ENCODE measurements at places on chromosomes 4 and X. TPM values are rescaled to one million over a fixed set of nuclear protein-coding genes. Genes with fewer than 3 reads are reported as not detected.

DNA sequence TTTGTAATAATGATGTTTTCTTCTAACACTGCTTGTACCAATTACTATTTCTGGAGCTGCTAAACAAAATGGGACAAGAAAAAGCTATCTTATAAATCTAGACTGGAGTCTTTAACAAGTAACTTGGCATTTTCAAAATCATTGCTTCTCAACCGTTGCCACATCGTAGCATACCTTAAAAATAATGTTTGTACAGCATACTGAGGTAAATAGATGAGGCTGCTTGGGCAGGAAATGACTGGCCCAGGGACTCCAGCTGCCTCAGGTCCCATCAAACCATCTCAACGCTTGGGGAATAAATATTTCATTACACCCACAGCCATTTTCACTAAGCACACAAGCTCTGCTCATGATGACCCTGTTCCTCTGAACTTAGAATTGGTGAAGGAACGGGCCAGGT lies 115.1 kb downstream of the SPANXA1 start:
- H3K4me3 ChIP-seq, result no peak overlapping the region
- no peak for DNase-seq
- H3K27ac ChIP-seq, result no peak overlapping the region
- H3K36me3 ChIP-seq, result no peaks in the 10 kb centered on the region
- no peaks in the 10 kb centered on the region for H3K27me3 ChIP-seq

Gene PF4V1
- polyA plus RNA-seq, result not detected

Gene MAGEC1
- polyA plus RNA-seq, result not detected

DNA sequence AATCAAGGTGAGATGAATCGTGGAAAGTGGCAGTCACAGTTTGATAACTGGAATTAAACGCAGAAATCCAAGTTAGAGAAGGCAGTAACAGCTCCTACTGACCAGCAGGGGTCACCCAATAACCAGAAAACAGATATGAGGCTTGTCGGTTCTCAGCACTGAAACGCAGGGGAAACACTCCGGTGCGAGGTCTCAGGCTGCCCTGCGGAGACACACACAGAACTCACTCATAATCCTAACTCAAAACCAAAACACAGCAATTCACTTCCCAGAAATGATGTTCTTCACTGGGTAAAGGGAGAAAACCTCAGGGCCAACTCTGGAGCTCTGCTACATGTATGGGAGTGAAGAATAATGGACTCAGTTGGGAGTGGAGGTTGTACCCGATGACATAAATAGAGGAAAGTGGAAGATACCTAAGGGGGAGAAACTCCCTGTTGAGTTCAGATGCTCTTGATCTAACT lies 384.4 kb downstream of the RAPGEF2 start:
- H3K4me3 ChIP-seq, result no peak overlapping the region
- H3K4me1 ChIP-seq, result no peaks in the 10 kb centered on the region
- peak; percentile 17 for DNase-seq
- no peaks in the 10 kb centered on the region for H3K27me3 ChIP-seq

GRCh38 chrX:16882169-16882568 lies 12.0 kb upstream of the RBBP7 start:
- no peaks in the 10 kb centered on the region for H3K36me3 ChIP-seq
- H3K4me1 ChIP-seq, result no peaks in the 10 kb centered on the region
- peaks cover 4% of the 10 kb centered on the region for H3K27me3 ChIP-seq
- H3K4me3 ChIP-seq, result peak overlapping the region; percentile 40
- DNase-seq, result no peak

All from GM12878 (cell line).